ENCODE measurements at places on chromosomes 4 and X. TPM values are rescaled to one million over a fixed set of nuclear protein-coding genes. Genes with fewer than 3 reads are reported as not detected.

GRCh38 chr4:183348136-183348535 is 25.9 kb upstream of the CLDN24 start:
- ATAC-seq, result no peak

GRCh38 chr4:139553751-139554641 is 2.0 kb downstream of the SETD7 start:
- no peak for ATAC-seq

DNA sequence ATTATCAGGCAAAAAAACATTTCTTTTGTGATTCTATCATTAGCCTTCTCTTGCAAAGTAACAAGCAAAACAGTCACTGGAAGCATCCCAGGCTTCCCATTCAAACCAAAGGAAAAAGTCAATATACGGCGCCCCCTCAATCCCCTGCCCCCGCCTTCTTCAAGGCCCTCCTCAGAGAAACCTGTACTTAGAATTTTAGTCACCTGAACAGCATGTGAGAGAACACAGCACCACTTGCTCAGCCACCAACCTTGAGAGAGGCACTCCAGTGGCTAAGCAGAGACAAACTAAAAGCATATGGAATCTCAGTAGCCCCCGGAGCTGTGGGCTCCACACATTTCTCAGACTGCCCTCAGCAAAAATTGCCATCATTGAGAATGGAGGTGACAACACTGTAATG is 25.2 kb downstream of the LEF1 start:
- ATAC-seq, result no peak

Gene LPAR4
- not detected for total RNA-seq

Gene ADH1B
- 14.2 TPM for total RNA-seq
